ENCODE measurements at places on chromosomes 13 and 19.

GRCh38 chr13:112450118-112450903 lies 74.2 kb downstream of the SPACA7 start:
- no peak for DNase-seq

GRCh38 chr19:14073925-14074838 lies 1.6 kb downstream of the MISP3 start:
- DNase-seq: no peak

- peak; percentile 54 for DNase-seq
Measured at GRCh38 chr13:71218960-71219359, 648.0 kb downstream of the DACH1 start.

DNA sequence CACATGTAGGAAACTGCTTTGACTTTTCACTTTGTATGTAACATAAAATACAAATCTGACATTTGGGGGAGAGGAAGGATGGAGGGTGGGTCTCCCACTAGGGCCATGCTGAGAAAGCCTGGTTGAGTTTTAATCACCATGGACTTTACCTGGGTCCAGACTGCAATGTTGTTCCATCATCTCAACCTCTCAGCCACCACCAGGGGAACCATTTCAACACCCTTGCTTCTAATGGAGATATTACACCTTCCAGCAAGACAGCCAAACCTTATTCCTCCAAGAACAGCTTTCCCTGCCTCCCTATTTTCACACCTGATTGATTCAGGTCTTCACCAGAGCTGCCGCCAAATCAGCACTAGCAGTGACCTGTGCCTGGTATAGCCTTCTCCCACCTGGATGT lies 56.0 kb downstream of the ZAR1L start:
- DNase-seq: no peak

GRCh38 chr19:53308339-53308811 lies 25.2 kb upstream of the ZNF845 start:
- DNase-seq: no peak

DNA sequence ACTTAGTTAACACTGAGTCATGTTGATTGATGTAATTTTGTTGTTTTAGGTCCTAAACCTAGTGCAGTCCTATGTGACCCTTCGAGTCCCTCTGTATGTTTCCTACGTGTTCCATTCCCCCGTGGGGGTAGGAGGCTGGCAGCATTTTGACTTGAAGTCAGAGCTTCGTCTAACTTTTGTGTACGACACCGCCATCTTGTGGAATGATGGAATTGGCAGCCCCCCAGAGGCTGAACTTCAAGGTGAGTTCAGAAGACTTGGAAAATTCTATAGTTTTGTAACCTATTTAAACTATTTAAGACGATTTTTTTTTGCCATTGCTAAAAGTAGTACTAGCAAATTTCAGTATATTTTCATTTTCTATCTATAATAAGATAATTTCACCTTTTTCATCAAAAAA lies 117.9 kb downstream of the STOML3 start:
- no peak for DNase-seq

GRCh38 chr13:94214121-94214520 lies 265.4 kb downstream of the DCT start:
- no peak for DNase-seq

GRCh38 chr13:38514575-38514974 lies 164.9 kb downstream of the UFM1 start:
- peak; percentile 36 for DNase-seq

DNA sequence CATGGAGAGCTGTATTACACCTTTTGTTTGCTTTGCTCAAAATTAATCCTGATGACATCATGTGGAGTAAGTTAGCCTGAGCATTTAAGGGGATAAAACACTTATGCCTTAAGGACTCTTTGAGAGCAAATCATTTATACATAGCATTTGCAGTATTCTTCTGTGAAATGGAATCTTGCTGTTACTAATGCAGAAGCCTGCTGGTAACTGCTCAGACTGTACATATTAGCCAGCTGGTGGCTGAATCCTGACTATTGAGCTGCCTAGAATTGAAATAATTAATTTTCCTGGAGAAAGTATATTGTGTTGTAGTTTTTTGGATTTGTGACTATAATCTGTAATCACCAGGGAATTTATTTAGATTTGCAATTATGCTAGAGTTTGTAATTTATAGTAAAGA lies 363.2 kb downstream of the GPC6 start:
- no peak for DNase-seq

GRCh38 chr19:12603714-12604113 lies 6.9 kb downstream of the ZNF490 start:
- no peak for DNase-seq

DNA sequence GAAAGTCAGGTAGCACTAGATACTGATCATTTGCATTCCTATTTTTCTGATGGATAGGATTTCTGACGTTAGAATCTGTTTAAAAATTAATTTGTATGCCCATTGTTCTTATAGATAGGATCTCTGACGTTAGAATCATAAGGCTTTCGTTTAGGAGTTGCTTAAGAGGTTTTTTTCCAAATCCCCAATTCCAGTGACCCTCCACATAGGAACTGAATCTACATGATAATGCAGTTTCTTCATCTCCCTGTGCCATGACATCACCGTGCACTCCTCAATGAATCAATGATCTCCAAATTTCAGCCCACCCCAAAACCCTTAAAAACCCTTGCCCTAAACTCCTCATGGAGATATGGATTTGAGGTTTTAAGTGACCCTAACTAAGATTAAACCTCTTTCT lies 87.2 kb downstream of the RXFP2 start:
- no peak for DNase-seq

DNA sequence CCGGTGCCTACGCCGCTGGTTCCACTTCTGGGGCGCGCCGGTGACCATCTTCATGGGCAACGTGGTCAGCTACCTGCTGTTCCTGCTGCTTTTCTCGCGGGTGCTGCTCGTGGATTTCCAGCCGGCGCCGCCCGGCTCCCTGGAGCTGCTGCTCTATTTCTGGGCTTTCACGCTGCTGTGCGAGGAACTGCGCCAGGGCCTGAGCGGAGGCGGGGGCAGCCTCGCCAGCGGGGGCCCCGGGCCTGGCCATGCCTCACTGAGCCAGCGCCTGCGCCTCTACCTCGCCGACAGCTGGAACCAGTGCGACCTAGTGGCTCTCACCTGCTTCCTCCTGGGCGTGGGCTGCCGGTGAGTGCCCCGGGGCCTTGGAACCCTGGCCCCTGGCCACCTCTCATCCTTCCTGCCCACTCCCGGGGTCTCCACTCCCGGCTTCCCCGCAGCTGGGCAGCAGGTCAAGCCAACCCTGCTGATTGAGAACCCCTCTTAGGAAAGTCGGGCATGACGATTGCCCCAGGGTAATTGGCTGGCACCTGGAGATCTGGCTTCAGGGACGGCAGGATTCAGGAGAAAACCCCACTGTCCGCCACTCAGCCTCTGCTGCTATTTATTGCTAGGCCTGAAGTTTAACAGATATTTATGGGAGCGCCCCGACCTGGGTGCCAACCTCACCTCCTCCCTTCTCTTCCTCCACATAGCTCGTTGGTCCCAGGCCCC lies 39.1 kb downstream of the TRPM4 start:
- DNase-seq: peak; percentile 34

DNA sequence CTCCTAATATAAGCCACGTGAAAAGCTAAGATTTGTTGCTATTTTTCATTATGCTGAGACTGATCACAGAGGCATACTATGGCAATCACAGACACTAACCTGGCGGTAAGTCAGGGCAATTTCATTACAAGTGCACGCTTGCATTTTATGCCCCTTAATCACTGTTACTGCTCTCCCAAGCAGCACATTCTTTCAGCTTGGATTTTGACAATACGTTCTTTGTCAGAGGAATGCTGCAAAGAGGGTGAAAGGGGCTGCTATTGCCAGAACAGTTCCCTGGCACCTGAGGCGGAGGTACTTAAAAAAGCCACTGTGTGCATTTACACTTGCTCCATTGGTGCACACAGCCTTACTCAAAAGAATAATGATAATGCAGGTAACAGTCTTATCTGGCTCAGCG lies 346.6 kb downstream of the RFC3 start:
- DNase-seq: no peak

DNA sequence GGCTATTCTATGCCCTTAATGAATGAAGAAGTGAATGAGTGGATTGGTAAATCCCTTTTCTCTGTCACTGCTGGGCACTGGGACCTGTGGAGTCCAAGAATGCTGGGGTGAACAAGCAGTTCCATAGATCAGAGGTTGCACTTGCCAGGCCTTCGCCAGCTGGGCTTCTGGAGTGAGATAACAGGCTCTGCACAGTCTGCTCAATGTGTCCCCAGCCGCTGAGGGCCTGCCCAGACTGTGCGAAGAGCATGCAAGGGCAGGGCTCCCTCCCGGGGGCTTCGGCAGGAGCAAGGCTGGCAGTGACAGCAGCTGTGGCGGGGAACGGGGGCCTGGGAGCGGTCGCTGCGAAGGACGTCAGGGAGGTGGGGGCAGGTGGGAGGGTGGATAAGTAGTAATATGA lies 51.3 kb downstream of the ZNF536 start:
- no peak for DNase-seq

DNA sequence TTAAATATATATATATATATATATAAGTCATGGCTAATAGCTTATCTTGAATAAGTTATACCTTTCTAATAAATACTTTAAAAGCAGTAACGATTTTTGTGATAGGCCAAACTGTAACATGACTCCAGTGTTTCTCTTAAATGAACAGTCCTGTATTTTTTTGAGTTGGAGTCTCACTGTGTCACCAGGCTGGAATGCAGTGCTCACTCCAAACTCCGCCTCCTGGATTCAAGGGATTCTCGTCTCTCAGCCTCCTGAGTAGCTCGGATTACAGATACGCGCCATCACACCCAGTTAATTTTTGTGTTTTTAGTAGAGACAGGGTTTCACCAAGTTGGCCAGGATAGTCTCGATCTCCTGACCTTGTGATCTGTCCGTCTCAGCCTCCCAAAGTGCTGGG lies 814.2 kb upstream of the SLITRK5 start:
- no peak for DNase-seq

GRCh38 chr19:295687-296370 lies 4.6 kb upstream of the PLPP2 start:
- DNase-seq: no peak

GRCh38 chr13:97802213-97802612 lies 151.3 kb upstream of the IPO5 start:
- DNase-seq: no peak

- no peak for DNase-seq
Measured at GRCh38 chr19:23527797-23528196, 132.5 kb upstream of the ZNF91 start.

DNA sequence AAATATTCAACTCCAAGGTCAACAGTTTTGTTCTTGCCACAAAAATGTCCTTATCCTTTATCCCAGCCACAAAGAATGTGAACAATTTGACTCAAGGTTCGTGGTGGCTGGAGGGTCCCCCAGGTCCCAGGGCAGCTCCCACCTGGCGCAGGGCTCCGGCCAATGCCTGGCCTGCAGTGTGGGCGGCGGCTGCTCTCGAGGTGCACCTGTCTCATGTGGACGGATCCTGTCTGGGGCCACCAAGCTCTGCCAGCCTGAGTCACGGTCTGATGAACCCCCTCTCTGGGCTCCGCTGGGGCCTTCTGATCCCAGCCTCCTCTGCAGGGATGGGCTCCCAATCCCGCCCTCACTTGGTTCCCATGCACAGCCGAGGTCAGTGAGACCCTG lies 49.4 kb downstream of the GAS6 start:
- DNase-seq: no peak

- no peak for DNase-seq
Measured at GRCh38 chr13:39037410-39037879, 444 bp downstream of the PROSER1 start.

DNA sequence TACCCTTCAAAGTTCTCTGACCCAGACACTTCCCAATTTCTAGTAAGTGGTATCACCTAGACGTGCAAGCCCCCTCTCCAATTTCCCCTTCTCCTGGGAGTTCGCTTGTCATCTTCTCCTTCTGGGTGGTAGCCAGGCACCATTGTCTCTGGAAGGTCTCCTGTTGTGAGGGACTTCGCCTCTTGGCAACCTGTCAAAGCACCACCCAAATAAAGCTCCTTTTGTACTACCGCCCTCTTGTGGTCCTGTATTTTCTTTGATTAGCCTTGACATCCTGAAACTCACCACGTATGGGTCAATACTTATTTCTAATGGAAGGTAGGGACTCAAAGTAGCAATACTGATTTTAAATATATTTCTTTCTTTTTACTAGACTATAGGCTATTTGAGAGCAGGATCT lies 8.2 kb downstream of the GPC5 start:
- peak; percentile 5 for DNase-seq

GRCh38 chr13:27765650-27766049 lies 26.6 kb upstream of the GSX1 start:
- DNase-seq: no peak

DNA sequence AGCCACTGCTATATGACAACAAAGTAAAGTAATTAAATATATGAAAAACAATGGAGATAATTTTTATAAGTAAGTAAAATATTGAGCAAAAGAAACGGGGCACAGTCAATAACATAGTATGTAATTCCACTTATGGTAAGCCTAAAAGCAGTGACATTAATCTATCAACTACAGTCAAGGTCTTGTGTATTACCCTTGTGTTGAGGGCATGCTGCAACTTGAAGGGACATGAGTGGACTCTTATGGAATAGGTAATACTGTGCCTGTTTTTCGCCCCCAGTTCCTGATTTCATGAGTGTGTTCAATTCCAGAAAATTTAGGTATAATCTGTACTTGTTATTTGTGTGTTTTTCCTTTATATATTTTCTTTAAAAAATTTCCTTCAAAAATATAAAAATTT lies 201.3 kb upstream of the SLITRK6 start:
- DNase-seq: no peak

DNA sequence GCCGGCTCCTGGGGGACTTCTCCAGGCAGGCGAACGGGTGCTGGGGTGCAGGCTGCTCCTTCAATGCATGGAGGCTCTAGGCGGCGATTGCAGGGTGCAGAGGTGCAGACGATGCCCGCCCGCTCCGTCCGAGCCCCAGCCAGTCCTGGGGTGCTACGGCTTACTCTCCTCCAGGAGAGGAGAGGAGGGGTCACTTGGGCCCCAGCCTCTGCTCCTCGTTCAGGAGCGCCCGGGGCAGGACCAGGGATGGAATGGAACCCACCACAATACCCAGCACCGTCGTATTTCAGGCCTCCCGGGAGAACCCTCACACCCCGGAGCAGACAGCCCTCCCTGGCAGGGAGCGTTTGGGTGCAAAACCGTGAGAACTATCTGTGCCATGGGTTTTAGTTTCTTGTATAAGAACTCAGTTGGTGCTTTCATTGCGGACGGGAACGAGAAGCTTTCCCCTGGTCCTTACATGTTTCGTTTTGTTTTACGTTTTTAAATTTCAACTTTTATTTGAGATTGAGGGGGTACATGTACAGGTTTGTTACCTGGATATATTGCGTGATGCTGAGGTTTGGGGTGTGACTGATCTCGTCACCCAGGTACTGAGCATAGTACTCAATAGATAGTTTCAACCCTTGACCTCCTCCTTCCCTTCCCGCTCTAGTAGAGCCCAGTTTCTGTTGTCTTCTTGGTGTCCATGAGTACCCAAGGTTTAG lies 46.8 kb downstream of the ARHGEF18 start:
- DNase-seq: no peak

DNA sequence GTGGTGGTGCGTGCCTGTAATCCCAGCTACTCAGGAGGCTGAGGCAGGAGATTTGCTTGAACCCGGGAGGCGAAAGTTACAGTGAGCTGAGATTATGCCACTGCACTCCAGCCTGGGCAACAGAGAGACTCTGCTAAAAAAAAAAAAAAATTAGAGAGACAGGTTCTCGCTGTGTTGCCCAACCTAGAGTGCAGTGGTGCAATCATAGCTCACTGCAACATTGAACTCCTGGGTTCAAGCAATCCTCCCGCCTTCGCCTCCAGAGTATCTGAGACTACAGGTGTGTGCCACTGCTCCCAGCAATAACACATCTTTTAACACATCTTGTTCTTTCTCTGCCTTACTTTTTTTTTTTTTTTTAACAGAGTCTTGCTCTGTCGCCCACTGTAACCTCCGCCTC lies 32.7 kb downstream of the CLEC17A start:
- DNase-seq: no peak
